ENCODE measurements at places on chromosomes 3 and 15.

GRCh38 chr3:193910886-193911738 is 224.8 kb upstream of the HES1 start:
- DNase-seq, result no peak

DNA sequence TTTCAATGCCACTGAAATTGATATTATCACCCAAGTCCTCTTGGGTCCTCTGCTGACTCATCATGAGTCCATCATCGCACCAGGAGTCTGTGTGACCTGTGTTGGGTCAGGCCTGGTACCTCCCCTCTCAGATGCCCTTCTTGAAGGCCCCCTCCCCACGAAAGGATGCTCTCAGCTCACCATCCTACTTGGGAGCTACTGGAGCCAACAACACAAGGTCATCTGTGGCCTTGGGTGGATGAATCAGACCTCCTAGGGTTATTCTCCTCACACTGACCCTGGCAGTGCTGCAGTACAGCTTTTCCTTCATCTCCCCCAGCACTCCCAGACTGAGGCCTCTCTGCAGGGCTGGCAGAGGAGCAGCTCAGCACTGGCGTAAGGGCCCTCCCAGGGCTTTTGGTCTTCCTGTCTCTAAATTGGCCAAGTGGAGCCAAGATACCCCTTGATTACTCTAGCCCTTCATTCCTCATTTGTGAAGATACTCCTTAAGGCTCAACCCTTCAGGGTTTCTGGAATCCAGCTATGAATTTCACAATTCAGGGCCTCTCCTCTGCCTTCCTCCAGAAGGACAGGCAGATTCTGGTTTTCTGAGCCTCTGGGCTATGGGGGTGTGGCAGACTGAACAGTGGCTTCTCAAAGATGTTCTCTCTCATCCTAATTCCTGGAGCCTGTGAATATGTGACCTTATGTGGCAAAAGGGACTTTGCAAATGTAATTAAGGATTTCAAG is 80.7 kb upstream of the GSK3B start:
- no peak for DNase-seq

DNA sequence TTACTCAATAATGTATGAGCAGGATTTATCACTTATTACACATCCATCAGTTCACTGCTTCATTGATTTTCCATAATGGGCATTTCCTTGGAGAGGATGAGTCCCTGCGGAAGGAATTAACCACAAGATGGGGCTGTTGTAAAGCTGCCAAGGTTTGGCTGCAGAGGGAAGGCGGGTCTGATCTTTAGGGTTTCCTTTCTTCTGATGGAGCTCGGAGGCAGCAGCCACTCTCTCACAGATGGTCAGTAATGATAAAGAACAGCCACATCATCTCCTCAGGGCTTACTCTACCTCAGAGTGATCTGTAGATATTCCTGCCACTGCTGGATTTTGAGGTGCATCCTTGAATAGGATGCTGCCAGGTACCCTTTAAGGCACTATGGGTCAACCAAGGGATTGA is 115.2 kb downstream of the USP13 start:
- DNase-seq, result no peak

GRCh38 chr3:33943277-33943676 is 144.8 kb downstream of the PDCD6IP start:
- DNase-seq, result no peak

- DNase-seq, result no peak
These were observed 84.2 kb upstream of the SLC4A7 start for GRCh38 chr3:27568393-27568792.

Data from AG04449 (cell line).